ENCODE measurements at places on chromosomes 7 and 10.

GRCh38 chr10:103882285-103883007 is 27.1 kb upstream of the SH3PXD2A start:
- DNase-seq = no peak

- DNase-seq = no peak
Observed at GRCh38 chr10:53469383-53469782, 696.8 kb upstream of the MBL2 start.

DNA sequence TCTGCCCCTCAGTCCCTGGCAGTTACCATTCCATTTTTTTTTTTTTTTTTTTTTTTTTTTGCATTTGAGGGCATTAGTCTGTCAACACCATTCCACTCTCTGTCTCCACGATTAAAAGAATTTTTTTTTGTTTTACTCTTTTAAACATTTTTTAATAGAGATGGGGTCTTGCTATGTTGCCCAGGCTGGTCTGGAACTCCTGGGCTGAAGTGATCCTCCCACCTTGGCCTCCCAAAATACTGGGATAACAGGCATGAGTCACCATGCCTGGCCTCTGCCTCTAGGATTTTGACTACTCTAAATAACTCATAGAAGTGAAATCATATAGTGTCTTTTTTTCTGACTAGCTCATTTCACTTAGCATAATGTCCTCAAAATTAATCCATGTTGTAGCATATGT is 16.5 kb upstream of the CLDN3 start:
- DNase-seq = no peak

GRCh38 chr10:129586898-129587443 is 119.9 kb downstream of the MGMT start:
- no peak for DNase-seq

DNA sequence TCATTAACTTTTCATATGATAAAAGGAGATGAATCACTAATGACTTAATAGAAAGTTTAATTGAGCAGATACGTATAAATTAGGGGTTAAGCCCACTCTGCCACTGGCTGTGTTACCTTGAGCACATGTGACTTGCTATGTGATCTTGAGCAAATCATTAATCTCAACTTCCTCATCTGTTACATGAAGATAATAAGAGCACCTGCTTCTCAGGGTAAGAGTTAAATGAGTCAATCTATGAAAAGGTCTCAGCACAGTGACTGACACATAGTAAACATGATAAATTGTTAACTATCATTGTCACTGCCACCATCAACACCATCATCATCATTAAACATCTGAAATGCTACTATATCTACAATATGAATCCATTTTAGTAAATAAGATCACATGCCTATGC is 110.8 kb downstream of the TPK1 start:
- DNase-seq = no peak

All from progenitor cell of endocrine pancreas (in vitro differentiated cells).